A549 (cell line): ENCODE measurements at places on chromosomes 12 and 14.

DNA sequence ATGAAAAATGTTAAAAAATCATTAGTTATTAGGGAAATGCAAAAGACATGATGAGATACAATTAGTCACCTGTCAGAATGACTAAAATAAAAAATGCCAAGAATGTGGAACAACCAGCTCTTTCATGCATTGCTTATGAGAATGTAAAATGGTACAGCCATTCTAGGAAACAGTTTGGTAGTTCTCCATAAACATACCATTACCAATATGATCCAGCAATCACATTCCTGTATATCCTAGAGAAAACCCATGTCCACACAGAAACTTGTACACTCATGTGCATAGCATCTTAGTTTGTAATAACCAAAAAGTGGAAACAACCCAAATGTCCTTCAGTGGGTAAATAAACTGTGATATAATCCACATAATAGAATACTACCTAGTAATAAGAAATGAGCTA lies 245.7 kb downstream of the FUT8 start:
- DNase-seq, result no peak

DNA sequence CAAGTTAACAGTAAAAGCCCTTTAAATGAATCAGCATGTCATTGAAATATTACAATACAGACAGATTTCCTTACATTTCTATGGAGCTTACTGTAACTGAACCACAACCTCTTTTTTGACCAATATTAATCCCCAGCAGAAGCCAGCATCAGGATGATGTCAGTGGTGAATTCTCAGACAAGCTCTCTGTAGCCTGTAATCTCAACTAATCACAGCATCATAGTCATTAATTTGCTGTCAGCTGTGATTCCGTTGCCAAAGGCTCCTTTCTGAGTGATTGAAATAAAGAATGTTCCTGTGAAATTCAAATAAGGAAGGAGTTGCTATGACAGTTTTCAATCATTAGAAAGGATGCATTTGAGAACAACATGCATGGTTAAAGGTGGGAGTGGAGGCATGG lies 323.1 kb downstream of the PDZRN4 start:
- DNase-seq, result no peak

DNA sequence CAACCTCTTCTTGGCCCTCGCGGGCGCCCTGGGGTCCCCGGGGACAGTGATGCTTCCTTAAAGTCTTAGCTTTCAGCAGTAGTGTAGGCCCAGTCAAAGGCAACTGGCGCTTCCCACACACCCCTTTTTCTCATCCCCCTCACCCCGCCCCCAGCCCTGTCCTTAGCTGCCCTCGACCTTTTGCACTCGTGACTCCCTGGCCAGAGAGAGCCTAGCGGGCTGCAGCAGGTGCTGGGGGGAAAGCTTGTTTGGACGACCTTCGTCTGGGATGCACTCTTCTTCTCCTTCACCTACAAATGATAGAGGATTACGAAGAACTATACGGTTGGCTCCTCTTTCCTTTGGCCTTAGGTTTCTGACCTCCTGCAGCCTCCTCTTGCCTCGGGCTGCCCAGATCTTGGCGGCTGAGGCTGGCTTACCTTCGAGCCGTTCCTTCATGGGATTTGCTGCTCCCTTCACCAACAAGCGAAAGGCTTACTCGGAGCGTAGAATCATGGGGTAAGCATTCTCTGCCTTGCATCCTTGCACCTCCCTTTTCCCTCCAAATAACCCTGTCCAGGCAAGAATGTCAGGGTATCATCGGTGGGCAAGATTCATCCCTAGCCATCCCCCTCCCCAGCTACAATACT lies 815 bp downstream of the COQ10A start:
- no peak for DNase-seq

DNA sequence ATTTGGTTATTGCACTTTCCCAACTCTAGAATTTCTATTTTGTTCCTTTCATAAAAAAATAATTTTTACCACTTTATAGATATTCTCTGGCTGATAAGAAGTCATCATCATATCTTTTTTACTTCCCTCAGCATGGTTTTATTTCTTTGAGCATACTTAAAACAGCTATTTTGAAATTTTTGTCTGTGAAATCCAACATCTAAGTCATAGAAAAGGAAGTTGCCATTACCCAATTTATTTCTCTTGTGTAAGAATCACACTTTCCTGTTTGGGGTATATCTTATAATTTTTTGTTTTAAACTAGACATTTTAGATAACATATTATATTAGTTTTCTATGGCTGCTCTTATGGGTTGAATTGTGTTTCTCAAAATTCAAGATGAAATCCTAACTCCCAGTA lies 400.2 kb upstream of the OR4E1 start:
- no peak for DNase-seq

- peak; percentile 50 for DNase-seq
Observed at GRCh38 chr14:76710056-76711010, 50.9 kb upstream of the VASH1 start.

- no peak for DNase-seq
Observed at GRCh38 chr14:51872396-51872795, 12.0 kb downstream of the GNG2 start.

DNA sequence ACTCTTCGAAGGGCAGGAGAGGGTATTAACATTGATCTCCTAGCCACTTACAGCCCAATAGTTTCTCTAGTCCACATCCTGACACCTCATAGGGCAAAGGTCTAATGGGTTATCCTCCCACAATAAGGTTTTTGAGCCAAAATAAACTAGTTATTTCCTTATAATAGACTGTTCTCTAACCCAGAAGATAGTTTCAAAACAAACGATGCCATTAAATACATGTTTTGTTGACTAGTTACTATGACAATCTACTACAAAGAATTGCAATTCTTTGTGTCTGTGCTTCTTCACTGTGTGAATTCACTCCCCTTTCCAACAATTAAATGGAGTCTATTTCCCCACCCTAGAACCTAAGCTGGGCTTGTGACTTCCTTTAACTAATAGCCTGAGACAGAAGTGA lies 6.4 kb upstream of the ACTR10 start:
- DNase-seq, result peak; percentile 12

DNA sequence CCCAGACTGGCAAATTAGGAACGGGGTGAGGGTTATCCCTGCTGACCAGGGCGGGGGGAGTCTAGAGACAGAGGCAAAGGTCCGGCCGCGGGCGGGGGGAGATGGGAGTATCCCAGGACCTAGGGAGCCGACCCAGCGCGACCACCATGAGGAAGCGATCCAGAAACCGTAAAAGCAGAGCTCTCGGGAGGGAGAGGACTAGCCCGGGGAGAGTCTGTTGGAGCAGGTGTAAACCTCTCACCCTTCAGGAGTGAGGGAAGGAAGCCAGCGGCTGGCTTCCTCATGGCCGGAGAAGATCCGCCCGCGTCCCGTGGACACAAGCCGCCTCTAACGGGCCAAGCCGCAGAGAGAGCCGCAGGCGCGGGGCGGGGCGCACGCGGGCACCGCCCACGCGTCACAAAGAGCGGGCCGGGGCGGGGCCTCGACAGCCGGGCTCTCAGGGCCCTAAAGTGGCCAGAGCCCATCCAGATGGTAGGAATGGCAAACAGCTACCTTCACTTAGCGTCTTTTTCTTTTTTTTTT lies at the start of gene ACRBP:
TSS of gene ACRBP (minus strand) at position 350 of the 522 bp plus-strand sequence. CDS start at position 284, 66 bp downstream.
- DNase-seq, result no peak

GRCh38 chr14:35688126-35688826 lies 120.8 kb downstream of the RALGAPA1 start:
- no peak for DNase-seq

GRCh38 chr12:88383405-88383804 lies 196.9 kb downstream of the KITLG start:
- DNase-seq, result no peak

DNA sequence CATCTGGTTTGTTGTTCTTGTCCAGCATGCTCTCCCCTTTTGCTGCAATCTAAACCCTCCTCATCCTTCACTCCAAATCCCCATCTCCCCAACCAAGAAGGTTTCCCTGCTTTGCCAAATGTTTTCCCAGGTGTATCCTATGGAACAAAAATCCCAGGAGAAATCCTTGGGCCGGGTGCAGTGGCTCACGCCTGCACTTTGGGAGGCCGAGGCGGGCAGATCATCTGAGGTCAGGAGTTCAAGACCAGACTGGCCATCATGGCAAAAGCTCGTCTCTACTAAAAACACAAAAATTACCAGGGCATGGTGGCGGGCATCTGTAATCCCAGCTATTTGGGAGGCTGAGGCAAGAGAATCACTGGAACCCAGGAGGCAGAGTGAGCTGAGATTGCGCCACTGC lies 5.0 kb downstream of the KSR2 start:
- DNase-seq, result no peak

GRCh38 chr12:9909724-9910123 lies 22.4 kb downstream of the CLEC2A start:
- DNase-seq, result no peak

GRCh38 chr12:109517619-109518018 lies 40.2 kb downstream of the UBE3B start:
- no peak for DNase-seq

- no peak for DNase-seq
Observed at GRCh38 chr12:51932218-51933076, 19.1 kb upstream of the ACVR1B start.

DNA sequence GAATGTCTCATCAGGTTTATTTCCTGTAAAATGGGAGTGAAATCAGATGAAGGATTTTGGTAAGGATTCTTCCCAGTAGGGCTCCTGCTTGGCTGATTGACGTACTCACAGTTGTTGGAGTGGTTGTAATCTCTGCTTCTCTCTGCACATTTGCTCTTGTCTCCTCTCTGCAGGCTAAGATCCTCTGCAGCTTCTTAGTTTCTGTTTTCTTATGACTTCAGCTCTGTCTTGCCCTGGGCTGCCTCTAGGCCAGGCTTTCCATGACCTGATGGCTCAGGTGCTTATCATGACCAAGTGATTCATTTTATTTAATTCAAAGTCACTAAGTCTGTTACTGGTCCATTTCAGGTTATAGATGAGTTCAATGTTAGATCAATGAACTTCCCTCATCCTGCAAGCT lies 394.5 kb upstream of the DDHD1 start:
- no peak for DNase-seq

- peak; percentile 64 for DNase-seq
Observed at GRCh38 chr12:31590642-31591379, at the start of gene DENND5B. DENND5B (minus strand) TSS chr12:31591136; CDS start chr12:31590832, 304 bp downstream.

GRCh38 chr14:59096303-59096702 lies 92.2 kb upstream of the DAAM1 start:
- DNase-seq, result no peak

DNA sequence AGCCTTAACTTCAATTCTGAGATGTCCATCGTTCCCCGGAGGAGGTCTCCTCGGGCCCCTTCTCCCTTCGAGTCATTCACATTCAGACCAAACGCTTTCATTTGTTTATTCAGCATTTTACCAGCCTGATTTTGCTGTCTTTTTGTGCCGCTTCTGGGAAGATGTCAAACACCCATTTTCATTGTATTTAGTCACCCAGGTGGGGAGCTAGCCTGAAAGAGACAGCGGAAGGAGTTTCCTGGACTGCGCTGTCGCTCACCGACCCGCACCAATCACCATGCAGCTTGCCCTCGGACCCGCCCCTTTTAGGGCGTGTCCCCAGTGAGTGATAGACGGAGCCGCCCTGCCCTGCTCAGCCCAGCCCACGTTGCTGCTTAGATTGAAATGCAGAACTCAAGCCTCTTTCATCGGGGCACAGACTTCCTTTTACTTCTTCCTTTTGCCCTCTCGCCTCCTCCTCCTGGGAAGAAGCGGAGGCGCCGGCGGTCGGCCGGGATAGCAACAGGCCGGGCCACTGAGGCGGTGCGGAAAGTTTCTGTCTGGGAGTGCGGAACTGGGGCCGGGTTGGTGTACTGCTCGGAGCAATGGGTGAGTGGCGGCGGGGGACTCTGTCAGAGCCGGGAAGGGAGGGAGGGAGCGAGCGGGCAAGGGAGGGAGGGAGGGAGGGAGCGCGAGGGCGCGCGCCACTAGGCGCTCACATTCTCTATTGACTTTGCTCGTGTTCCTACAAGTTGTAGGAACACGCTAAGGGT lies at the start of gene PAX9:
TSS of gene PAX9 (plus strand) at position 355 of the 752 bp plus-strand sequence. CDS start at position 585, 230 bp downstream.
- DNase-seq, result peak; percentile 91

GRCh38 chr14:74964787-74965485 lies 9.5 kb upstream of the PGF start:
- DNase-seq, result no peak

DNA sequence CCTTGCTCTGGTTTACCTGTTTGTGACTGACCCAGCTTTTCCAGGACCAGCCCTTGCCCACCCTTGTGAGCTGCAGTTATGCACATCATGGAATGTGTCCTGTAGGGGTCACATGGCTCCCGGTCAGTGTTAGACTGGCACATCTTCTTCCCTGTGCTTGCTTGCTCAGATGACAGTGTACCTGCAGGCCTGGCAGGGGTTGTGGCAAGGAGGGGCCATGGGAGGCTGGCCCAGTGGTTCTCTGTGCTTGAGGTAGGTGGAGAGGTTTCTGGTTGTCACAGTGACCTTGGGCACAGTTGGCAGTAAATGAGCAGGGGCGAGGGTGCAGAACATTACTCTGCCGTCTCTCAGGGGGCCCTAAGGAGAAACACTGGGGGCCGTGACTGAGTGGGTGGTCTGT lies 27.6 kb upstream of the RD3L start:
- no peak for DNase-seq

DNA sequence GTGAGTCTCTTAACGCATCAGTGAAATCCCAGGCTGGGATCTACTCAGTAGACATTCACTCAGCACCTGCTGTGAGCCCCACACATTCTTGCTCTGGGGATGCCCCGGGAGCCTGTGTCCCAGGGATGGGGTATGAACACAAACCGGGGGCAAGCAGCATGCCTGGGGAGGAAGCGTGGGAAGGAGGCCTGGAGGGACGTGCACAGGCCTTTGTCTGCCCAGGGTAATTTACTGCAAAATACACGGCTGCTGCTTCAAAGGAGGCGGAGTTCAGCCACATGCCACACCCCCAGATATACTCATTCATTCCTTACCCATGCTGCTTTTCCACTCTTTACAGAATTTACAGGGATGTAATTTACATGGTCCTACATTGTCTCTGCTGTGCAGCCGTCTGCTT lies 187.8 kb downstream of the ADGRD1 start:
- no peak for DNase-seq

DNA sequence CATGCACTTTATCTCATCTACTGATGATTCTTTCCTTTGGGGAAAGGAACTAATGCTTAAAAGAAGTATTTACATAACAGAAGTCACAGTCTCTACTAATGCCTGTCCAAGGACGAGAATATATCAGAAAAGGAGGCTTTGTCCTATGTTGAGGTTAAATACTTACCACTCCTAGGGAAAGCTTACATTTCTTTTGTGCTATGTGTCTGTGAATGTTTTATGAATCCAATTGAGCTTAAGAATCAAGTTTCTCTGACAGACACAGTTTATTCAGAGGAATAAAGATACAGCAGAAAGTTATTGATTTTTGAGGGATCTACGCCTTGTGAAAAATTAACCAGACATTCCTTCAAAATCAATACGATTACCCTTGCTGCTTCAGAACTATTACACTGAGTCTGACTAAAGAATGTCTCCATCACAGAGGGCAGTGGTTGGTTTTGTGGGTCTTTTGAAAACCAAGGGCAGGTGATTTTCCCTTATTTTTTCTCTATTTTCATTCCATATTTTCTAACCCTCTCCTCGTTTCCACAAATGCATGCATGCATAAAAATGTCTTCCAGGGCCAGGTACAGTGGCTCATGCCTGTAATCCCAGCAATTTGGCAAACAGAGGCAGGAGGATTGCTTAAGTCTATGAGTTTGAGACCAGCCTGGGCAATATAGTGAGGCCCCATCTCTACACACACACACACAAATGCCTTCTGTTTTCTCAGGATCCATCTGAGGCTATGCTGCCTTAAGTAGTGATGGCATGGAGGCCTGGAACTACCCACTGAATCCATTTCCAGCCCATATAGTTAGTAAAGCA lies 1095.1 kb downstream of the GALC start:
- DNase-seq, result no peak

- no peak for DNase-seq
Observed at GRCh38 chr14:72142328-72142727, 210.1 kb downstream of the RGS6 start.

GRCh38 chr12:98352218-98352811 lies 163.1 kb upstream of the TMPO start:
- peak; percentile 85 for DNase-seq

- no peak for DNase-seq
Observed at GRCh38 chr12:105906561-105906960, 232.2 kb downstream of the NUAK1 start.
